T-helper 1 cell (primary cell): ENCODE measurements at places on chromosomes 7 and 10.

- no peak for DNase-seq
Measured at GRCh38 chr7:155412416-155413253, 45.3 kb upstream of the EN2 start.

DNA sequence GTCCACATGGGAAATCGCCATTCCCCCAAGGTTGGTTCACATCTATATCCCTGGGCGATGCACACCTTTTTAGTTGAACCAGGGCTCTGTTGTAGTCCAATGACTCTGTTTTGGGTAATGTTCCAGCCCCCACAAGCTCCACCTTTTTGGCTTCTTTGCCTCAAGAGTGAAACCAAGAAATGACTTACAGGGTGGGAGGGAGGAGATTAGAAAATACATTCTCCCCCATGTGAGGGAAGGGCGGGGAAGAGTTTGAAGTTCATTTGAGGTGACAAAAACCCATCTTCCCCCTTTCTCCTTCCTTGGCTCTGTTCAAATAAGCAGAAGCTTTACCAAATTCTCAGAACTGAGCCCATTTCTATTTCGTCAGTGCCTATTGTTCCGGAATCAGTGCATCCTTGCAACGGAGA lies 82.8 kb downstream of the GATA3 start:
- no peak for DNase-seq

DNA sequence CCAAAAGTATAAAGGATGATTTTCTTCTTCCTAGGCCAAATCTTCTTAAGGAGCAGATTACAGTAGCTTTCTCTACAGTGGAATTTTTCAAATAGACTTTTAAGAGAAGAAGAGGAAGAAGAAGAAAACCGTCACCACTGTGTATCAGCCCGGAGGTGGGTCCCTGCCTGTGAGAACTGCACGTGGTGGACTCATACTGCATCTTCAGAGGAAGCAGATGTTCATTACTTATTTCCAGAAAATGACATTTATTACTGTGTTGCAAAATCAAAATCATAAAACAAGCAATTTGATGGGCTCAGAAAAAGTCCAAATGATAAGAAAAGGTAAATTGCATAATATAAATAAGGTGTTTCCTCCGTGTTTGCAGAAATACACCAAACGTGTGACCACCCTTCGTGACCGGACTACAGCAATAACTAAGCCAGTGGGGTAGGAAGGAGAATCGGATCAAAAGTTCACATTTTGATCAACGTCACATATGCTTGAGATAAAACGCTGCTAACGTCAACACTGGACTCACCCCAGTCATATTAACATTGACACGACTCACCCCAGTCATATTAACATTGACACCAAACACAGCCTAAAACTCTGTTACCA lies 179.2 kb downstream of the PTPRN2 start:
- DNase-seq, result no peak

DNA sequence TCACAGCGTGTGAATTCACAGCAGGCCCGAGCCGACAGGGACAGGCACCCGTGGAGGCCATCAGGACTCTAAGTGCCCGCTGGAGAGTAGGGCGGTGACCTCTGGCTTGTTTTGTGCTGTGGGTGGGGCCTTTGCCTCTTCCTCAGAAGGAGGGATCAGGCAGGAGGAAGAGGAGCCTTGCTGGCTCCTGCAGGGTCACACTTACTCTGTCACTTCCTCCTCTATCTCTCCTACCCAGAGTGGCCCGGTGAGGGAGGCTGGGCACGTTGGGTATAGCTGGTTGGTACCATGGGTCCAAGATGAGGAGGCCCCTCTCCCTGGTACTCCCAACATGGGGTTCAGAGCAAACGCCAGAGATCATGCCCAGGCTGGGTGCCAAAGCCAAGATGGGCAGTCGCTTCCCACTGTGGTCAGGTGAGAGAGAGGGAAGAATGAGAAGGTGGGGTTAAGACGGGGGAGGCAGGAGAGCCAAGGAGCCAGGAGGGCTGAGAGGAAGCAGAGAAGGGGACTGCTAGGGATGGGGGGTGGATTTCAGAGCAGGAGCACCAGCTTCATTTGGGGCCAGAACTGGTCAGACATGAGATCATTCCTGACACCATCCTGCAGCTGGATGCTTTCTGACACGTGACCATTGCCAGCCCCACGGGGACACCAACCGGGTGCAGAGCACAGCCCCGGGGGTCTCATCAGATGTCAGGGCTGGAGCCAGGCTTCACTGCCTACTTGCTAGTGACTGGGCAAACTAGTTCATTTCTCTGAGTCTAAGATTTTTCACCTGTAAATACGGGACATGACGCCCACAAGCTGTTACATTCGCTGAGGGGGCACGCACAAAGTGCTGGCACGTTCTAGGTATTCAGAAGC lies 54.8 kb upstream of the CACUL1 start:
- DNase-seq, result no peak

DNA sequence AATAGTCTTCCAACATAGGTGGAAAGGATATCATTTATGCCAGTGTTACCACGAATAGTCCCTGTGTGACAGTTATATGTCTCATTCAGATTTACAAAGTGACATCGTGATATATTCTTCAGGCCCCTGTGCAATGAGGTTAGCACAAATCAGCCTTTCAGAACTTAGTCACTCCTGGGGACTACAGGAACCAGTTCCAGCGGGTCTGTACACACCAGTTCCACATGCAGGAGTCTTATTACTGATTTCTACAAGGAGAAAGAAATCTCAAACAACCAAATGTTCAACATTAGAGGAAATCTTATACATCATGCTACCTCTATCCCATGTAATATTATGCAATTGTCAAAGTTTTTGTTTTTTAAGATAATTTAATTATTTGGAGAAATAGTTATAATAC lies 4.4 kb upstream of the WDR91 start:
- no peak for DNase-seq

DNA sequence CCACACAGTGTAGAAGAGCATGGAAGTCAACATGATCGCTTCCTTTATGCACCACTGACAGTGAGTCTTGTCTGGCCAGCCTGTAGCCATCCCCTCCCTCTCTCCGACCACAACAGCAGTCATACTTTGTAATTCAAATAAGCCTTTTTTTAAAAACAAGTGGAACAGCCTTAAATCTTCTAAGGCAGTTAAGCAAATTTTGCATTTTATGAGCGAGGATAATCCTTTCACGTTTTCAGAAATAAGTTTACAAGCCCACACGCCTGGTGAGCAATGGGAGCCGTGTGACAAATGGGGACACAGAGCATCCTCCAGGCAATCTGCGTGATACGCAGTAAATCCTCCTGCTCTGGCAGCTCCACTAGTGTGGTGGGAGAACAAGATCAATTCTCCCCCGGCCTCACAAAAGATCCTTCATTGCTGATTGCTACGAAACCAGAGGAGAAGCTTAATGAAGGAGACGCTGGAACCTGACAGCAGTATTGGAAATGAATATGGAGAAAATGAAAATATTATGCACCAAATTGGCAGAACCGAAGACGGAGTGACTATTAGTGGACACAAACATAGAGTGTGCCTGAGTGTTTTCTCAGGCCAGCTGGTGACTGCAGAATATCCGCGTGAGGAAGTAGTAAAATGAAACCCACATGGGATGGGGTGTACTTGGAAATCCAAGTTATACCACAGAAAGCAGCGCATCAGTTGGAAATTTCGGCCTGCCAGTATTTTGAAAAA lies 104.2 kb upstream of the CDCA7L start:
- no peak for DNase-seq

GRCh38 chr10:62012318-62012717 lies 110.8 kb downstream of the ARID5B start:
- DNase-seq, result no peak

- DNase-seq, result peak; percentile 43
Measured at GRCh38 chr10:122515588-122516231, 44.8 kb upstream of the DMBT1 start.

DNA sequence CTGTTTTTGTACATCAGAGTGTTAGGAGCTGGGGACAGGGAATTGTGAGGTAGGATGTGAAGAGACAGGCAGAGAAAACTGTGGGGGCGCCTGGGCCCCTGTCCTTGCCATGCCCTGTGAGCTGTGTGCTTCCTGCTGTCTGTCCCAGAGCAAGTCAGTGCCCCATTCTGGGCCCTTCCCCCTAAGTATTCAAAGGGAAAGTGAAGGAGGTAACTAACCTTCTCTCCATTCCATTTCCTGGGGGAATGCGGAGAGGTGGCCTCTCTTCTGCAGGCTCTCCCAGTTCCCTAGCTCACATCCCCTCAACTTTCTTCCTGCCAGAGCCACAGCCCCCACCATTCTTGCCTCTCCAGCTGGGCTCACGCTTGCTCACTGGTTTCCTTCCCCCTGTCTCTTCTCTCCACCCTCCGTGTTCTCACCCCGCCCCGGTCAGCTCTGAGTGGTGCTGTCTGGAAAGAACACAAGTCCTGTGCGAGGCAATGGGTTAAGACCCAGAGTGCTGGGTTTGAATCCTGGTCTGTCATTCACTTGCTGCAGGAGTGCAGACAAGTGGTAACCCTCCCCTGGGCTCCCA lies 9.7 kb upstream of the VSIR start:
- no peak for DNase-seq

GRCh38 chr10:122285506-122286444 lies 14.7 kb downstream of the BTBD16 start:
- no peak for DNase-seq

DNA sequence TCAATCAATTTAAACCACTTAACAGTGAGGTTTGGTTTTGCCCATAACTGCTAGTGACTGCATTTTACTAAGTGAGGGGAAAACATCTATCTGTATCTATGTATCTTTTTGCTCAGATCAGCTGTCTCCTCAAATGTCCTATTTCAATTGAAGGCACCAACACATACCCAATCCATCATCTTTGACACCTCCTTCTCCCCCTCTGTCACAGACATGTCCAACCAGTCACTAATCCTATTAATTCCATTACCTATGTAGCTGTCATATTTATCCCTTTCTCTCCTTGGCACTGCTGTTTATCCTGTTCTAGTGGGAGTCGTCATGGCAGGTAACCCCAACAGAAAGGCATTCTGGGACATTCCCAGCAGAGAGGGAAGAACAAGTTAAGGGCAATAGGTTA lies 975.2 kb upstream of the AUTS2 start:
- DNase-seq, result no peak

- DNase-seq, result no peak
Measured at GRCh38 chr7:7134046-7134445, 48.3 kb upstream of the C1GALT1 start.

GRCh38 chr10:47454008-47454779 lies 29.7 kb downstream of the ANXA8 start:
- DNase-seq, result no peak

DNA sequence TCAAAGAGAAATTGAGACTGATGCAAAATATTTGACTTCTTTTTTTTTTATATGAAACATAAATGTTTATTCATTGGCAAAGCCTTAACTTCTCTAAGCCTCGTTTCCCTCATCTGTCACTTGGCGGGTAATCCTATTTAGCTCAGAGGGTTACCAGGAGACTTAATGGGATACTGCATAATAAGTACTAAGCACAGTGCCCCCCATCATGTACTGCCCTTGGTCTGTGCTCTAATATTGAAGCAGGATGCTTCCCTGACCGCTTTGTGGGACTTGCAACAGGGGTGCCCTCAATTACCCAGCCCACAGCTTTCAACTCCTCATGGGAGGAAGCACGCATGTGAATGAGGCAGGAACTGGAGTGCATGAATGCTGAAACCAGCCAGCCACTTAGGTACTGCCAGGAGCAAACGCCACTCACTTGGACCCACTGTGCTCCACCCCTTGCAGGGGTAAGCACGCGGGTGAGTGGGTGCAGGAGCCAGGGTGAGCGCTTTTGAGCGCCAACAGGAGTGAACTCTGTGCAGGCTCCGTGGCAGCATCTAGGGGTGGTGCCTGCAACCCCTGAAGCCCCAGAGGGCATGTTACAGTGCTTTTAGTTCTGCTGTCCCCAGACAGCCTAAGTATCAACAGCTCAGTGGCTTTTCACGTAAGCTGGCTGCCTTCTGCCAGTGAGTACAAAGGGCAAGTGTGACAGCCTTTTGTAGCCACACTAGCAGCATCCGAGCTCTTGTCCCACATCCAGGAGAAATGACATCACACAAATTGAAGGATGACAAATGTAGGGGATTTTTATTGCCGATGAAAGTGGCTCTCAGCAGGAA lies 209.8 kb upstream of the C7orf33 start:
- DNase-seq, result no peak

DNA sequence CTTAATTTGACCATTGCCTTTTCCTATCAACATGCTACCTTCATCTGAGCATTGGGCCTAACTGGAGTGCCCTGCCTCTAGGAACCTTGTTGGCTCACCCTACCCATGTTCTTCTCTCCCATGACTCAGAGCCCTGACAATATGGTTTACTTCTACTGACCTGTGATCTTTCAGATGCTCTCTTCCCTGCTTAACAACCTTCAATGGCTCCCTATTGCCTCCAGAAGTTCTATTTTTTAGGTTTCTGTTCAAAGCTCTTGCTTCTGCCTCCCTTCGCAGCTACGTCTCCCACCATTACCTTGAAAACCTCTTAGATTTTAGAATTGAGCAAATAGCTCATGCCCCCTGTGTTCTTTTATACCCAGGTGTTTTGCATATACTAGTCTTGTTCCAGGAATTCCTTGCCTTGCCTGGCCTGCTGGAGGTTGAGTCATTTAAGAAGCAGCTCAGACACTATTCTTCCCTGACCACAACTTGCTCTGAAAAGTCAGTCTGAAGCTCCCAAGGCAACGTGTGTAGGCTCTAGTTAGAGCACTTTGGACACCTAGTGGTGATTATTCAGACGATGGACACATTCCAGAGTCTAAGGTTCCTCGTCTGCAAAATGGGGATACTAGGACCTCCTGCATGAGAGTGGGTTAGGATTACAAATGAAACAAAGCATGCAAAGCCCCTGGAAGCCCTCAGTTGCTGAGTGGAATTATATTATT lies 64.4 kb upstream of the EMX2 start:
- DNase-seq, result no peak

DNA sequence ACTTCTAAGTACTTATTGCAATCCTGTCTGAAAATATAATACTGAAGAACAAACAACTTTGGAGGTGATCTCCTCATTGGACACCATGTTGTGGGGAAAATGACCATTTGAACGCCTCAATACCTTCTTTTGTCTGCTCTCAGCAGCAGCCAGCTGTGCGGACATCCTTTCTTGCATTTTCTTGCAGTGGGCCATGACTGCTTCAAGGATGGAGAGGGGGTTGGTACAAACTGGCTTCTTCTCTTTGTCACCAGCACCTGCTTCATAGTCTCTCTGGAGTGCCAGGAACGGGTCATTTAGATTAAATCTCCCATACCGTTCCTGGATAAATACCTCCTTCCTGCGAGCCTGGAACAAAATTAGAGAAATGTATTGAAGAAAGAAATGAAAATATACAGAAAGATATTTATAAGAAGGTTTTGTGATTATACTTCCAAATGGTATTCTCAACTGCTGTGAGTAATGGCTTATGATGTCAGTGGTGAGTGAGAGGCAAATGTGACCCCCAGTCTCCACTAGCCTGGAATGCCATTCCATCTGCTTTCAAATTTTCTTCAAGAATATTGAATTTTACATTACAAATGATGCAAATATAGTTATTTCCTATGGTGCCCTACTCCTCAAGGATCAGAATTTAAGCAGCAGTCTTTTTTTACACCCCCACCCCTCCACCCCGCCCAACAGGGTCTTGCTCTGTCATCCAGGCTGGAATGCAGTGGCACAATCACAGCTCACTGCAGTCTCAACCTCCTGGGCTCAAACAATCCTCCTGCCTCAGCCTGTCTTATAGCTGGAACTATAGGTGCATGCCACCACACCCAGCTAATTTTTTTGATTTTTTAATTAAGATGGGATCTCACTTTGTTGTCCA lies 62.4 kb downstream of the CTTNBP2 start:
- DNase-seq, result no peak

- DNase-seq, result no peak
Measured at GRCh38 chr10:978826-979421, 9.3 kb upstream of the GTPBP4 start.
